ENCODE measurements at places on chromosomes 1 and 21.

DNA sequence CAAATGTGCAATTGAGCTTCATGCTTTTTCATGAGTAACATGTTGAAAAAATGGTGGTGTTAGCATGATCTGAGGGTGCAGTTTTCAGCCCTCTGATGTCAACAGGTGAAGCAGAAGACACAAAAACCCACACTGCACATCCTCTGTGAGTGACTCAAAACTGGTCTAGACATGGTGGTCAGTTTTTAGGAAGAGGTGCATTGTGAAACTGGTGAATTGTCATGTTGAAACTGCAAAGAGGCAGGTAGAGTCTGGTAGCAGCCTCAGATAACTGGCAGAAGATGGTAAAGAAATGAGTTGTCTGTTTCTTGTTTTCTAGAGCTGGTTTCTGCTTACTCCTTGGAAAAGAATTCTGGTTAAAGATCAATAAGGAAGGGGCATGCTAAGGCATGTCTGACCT is 97.3 kb upstream of the HMCN1 start:
- no peak for DNase-seq

DNA sequence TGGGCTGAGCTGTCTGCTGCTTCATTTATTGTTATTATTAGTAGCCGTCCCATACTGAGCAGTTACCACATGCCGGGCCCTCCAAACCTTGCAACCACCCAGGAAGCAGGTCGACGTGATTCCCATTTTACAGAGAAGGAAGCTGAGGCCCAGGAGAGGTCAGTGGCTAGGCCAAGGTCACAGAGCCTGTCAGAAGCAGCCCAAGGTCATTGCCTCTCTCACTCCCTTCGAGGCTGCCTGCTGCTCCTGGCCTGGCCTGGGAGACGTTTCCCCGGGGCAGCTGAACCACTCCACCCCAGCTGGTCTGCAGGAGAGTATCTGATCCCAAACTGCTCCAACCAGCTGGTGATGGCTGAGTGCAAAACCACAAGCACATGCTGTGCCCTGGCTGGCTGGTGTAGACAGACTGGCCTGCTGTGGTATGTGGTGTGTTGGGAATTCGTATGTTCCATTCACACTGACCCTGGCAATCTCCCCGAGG is 6.5 kb downstream of the PADI4 start:
- DNase-seq, result no peak

- DNase-seq, result no peak
These were observed 10.2 kb downstream of the PHGDH start for GRCh38 chr1:119721896-119722295.

- no peak for DNase-seq
These were observed 102.9 kb downstream of the PTPRC start for GRCh38 chr1:198741744-198742143.

GRCh38 chr1:76463278-76463677 is 388.7 kb downstream of the ST6GALNAC3 start:
- DNase-seq, result no peak

DNA sequence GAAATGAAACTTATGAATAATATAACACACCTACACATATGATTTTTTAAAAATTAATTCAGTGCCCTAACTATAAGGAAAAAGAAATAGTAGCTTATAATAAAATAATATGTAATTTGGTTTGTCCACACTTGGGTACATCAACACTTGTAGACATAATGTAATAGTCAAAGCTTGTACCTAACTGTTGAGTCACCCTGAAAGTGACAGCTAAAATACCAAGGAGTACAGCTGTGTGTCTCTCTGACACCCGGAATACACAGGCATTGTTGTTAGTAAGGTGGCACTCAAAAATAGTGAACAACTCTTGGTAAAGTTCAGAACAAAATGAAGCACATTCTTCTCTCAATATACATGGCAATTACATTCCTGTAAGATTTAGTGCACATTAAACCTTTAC is 243.4 kb downstream of the TRABD2B start:
- DNase-seq, result no peak

DNA sequence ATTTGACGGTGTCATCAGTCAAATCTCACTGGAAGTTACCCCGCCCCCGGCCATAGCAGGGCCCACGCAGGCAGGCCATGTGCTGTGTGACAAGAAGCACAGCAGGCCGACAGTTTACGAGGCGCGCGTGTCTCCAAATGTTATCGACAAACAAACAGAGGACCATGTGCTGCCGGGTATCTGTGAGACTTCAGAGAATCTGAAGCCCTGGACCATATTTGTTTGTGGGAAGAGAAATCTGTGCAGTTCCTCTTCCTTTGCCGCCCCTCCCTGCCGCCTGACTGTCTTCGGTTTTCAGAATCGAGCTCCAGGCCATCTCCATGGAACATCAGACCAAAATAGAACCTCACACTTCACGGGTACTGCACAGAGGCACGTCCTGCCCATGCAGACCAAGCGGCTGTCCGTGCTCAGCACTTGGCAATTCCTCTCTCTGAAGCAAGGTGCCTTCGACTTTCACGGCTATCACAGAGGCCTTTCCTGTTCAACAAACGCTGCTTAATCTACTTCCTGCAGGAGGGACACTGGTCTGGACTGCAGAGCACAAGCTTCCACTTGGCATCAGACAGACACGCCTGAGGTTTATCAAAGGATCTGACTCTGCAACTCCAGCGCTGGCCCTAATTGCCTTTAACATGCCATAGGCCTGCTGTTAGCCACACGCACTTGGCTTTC is 135.7 kb upstream of the KRTAP19-8 start:
- DNase-seq, result peak; percentile 4

DNA sequence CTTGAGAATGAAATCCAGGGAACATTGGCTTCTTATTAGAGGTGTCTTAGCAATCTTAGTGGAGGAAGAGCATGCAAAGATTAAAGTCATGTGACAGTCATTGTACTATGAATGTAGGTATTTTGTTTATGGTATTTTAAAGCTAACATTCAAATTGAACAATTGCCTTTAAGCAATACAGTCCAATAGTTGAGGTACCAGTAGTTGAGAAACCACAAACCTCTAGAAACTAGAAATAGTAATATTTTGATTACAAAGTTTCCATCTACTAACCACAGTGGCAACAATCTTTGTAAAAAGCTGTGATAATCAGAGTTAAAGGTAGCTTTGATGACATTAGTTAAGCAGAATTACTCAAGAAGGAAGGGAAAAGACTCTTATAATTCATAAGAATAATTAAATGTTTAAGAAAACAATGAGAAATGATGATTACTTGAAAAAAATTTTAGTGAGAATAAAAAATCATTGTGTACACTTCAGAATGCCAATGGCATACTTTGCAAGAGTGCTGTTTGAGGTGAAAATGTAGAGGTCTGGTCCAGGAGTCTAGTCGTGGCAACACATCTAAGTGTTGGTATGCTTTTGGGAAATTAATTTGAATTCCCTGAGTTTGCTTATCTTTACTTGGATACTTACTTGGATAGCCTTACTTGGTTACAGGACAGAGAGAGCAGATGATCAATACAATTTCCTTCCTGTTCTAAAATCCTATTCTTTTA is 104.9 kb upstream of the PTGFR start:
- DNase-seq, result no peak

DNA sequence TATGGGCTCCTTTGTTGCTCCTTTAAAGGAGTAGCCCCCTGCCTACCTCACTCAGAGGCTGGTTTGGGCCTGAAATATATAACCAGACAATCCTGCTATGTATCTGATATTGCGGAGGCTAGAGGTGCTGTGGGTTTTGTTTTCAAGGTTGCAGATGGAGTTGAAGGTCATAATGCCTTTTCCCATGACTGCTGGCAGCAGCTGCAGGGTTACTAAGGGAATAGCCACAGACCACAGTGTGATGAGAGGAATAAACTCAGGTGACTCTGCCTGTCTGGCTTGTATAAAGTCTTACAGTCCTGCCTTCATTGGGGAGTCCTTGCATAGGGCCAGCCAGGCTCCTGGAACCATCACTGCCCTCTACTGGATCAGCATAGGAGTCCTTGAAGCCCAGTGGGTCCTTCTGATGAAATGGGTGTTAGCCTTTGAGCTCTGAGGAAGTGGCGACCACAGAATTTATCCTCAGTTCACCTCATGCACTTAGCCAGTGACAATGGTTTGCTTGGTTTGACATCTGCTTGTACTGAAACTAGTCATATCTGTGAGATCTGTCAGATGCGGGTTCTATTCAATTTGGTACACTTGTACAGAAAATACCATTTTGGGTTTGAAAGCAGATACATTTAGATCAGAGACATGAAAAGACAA is 174.4 kb upstream of the HMCN1 start:
- DNase-seq, result no peak

- DNase-seq, result no peak
These were observed 73.1 kb downstream of the KIF1B start for GRCh38 chr1:10283318-10283984.

DNA sequence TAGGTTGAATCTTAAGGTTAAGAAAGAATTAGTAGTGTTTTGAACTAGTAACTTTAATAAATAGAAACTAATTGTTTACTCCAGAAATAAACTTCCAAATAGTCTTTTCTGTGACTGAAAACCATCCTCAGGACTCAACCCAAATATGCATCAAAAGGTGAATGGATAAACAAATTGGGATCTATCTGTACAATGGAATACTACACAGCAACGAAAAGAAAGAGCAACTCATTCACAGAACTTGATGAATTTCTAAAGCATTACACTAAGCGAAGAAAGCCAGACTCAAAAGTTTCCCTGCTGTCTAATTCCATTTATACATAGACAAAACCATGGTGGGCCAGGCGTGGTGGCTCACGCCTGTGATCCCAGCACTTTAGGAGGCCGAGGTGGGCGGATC is 25.0 kb downstream of the HEYL start:
- DNase-seq, result no peak

DNA sequence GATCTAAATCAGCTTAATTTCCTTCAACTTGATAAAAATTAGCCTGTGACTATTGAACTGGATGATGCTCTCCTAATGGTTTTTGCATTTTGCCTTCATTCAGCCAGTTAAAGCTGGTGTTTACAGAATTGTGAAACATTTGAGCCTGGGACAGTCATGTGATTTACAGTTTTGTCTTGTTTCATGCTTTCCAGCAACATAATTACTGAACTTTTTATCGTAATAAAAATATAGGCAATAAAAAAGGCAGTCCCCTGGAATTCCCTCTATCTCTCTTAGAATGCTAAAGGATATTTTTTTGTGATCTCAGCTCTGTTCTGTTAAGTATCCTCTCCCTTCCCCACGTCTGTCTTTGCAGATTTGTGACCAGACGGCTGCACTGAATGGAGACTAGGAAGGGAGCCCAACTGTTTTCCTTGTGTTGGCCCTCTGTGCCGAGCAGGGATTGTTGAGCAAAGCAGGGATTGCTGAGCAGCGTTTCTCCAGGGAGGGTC is 70.3 kb upstream of the RGL1 start:
- DNase-seq, result no peak

DNA sequence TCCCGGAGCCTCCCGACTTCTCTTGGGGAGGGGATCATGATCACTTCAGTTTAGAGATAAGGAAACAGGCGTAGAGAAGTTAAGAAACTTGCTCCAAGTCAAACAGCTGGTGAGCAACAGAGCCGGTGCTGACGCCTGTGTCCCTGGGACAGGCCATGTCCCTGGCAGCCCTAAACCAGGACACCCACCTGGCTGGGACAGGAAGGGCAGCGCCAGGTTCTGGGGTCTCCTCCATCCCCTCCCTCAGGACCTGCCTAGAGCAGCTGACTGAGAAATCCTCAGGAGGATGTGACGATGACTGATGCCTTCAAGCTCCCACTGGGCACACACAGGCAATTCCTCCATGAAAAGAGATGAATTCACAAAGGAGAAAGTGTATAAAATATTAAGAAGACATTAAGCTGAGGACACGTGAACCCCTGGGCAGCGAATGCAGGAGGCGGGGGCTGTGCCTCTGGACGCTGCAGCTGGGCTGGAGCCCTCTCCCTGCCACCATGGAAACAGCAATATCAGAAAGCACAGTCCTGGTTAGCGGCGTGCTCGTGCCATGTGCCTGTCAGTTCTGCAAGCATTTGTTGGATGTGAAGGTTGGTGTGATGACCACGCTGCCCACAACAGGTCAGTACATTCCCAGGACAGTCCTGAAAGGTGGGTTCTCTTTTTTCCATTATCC is 40.1 kb upstream of the C1orf174 start:
- no peak for DNase-seq

- DNase-seq, result no peak
These were observed 128.6 kb upstream of the COL6A1 start for GRCh38 chr21:45852886-45853400.

GRCh38 chr1:221276896-221277409 is 397.7 kb downstream of the HLX start:
- no peak for DNase-seq

DNA sequence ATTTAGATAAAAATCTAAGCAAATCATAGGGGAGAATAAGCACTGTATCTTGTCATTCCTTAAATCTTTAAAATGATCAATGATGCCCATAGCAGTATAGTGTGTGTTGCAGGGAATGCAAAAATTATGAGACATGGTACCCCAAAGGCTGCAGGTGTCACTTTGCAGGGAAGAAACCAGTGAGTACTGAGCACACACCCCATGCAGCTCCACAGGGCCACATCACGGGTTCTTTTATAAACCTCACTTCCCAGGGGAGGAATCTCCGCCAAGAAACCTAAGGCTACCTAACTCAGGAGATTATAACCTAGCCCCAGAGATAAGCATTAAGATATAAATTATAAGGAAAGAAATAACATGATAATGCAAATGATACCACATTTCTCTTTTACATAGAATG is 115.6 kb downstream of the APP start:
- no peak for DNase-seq

GRCh38 chr1:30467101-30467500 is 256.3 kb downstream of the MATN1 start:
- no peak for DNase-seq
